ENCODE measurements at places on chromosomes 12 and 14.

- H3K4me1 ChIP-seq, result peaks cover 4% of the 10 kb centered on the region
- H3K4me3 ChIP-seq, result no peak overlapping the region
- no peak for DNase-seq
- H3K36me3 ChIP-seq, result no peaks in the 10 kb centered on the region
- no peak overlapping the region for H3K27ac ChIP-seq
These were observed 166.3 kb downstream of the KIF26A start for GRCh38 chr14:104304451-104305351.

DNA sequence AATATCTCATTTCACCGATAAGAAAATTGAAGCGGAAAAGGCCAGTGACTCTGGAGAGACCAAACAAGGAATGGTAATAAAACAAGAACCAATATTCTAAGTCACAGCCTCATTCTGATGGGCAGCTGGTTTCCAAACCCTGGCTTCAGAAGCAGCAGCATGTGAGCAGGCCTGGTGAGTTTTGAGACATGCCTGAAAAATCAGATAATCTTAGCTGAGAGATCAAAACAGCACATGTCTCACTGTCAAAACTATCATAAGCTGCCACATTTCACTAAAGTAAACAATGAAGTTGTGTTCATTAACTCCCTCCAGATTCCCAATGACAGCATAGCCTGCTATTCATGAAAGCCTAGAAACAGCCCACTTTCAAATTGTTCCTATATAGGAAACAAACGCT lies 36.5 kb downstream of the CIT start:
- no peaks in the 10 kb centered on the region for H3K4me1 ChIP-seq
- H3K36me3 ChIP-seq, result no peaks in the 10 kb centered on the region
- H3K27ac ChIP-seq, result no peak overlapping the region
- no peaks in the 10 kb centered on the region for H3K27me3 ChIP-seq
- DNase-seq, result no peak

DNA sequence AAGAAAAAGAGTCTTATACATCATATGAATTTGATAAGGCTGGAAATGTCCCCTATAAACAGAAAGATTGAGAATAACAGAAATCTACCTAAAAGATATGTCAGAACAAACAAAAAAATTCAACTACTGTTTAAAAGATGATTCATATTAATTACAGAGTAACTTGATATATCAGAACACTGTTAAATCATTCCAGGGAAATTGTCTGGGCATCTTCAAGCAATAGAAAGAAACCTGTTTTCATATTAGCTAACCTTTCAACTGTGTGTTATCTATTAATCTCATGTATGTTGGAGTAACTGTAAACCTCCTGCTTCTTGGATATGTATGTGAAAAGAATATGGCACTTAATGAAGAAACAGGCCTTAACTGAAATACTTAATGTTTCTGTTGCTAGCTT lies 96.7 kb downstream of the NUBPL start:
- H3K4me1 ChIP-seq, result no peaks in the 10 kb centered on the region
- no peaks in the 10 kb centered on the region for H3K27me3 ChIP-seq
- no peaks in the 10 kb centered on the region for H3K36me3 ChIP-seq

- H3K27me3 ChIP-seq, result no peaks in the 10 kb centered on the region
- H3K27ac ChIP-seq, result no peak overlapping the region
- no peaks in the 10 kb centered on the region for H3K36me3 ChIP-seq
- no peak overlapping the region for H3K4me3 ChIP-seq
- no peak for DNase-seq
These were observed 28.6 kb upstream of the C12orf42 start for GRCh38 chr12:103524238-103524875.

Measured in upper lobe of left lung (tissue), 6 donors.